Hematopoietic multipotent progenitor cell treated with erythropoietin and hydrocortisone succinate and interleukin-3 and kit ligand, for 8 days (in vitro differentiated cells): ENCODE measurements at places on chromosomes 11 and 22.

DNA sequence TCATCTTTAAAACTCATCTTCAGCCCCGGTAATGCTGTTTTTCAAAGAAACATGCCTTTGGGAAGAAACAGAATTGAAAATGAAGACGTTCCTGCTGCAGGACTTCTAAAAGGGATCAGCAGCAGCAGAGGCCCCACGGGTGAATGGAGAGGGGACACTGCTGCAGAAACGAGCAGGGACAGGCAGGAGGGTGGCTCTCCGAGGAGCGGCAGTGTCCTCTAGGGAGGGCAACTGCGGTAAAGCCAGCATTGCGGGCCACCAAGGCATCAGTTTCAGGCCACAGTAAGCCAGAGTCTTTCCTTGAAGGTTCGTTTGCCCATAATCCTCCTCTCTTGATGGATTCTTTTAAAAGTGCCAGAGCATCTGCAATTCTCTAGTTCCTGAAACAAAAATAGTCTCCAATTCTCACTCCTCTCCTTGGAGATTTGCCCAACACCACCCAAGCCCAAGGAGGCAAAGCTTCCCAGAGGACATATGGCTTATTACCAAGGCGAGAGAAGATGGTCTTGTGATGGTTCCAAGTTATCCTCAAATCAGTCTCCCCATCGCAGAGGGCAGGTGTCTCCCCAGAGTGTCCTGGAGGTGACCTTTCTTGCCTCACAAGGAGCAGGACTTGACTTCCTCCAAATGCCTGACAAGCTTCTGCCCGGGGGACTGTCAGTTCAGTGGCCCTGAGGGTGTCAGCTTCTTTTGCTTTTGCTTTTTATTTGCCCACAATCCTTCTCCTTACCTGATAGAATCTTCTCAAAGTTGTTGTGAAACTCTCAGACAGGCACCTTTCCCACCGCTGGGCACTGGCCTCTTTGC, 341.1 kb upstream of the B3GAT1 start:
- no peak for DNase-seq

DNA sequence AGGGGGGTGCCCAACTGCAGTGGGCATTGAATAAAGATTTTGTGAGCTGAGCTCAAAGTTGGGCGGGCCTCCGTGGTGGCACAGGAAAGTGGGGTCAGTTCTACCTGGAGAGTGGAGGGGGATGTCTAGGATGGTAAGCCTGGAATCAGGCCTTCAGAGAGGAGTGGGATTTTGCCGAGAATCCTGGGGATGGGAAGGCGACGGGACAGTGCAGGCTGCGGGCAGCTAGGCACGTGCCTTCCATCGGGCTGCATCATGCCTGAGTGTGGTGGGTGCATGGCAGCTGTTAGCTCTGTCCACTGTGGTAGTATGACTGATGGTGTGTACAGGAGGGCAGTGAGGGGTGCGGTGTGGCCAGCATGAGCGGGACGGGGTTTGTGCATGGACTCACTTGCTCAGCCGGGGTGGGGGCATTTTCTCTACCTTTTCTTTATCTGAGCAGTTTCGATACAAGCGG, 3.6 kb downstream of the SHANK3 start:
- no peak for DNase-seq

DNA sequence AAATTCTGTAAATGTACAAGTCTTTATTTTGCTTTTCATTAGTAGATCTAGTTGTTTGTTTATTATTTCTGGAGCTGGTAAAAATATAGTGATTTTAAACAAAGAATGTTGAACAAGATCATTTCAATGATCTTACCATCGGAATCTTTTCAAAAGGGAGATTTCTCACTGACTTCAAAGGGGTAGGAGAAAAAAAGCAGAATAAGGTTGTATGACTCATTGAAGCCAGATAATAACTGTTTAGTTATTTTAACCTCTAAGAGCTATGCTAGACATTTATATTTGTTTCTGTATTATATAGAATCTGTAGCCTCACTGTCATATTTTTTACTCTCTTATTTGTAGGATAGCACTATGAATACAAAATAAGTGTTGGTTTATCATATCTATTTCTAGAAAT, 8.1 kb upstream of the PDE3B start:
- DNase-seq, result no peak

- no peak for DNase-seq
These were observed 29.8 kb upstream of the TMEM41B start for GRCh38 chr11:9344061-9344680.

DNA sequence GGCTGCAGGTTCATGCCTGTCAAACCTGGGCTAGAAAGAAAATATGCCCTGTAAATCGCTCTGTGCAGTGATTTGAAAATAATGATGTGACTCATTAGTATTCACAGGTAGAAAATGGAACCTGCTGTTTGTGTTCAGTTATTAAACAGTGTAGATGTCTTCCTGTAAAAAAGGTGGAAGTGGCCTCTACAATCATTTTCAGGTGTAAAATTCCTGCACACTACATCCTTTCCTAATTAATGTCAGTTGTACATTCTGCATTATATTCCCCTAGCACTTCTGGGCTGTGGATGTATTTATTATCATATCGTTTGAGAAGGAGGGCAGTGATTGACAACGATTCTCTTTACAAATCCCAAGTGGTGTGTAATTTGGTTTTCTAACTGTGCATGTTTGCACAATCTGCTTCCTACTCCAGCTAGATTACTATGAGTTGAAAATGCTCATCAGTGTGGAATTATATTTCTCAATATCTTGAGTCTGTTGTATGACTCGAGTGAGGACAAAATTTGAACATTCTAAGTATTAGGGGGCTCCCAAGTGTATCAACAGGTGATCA, 454.0 kb upstream of the DDI1 start:
- DNase-seq, result no peak
